T-cell (primary cell): ENCODE measurements at places on chromosomes 12 and 14. TPM values are rescaled to one million over a fixed set of nuclear protein-coding genes. Genes with fewer than 3 reads are reported as not detected.

NOVA1 gene
- not detected for total RNA-seq

GRCh38 chr12:74394647-74395046, 143.0 kb upstream of the ATXN7L3B start:
- no peak for DNase-seq

GRCh38 chr12:5745251-5745888, 199.7 kb downstream of the ANO2 start:
- DNase-seq, result peak; percentile 21

DNA sequence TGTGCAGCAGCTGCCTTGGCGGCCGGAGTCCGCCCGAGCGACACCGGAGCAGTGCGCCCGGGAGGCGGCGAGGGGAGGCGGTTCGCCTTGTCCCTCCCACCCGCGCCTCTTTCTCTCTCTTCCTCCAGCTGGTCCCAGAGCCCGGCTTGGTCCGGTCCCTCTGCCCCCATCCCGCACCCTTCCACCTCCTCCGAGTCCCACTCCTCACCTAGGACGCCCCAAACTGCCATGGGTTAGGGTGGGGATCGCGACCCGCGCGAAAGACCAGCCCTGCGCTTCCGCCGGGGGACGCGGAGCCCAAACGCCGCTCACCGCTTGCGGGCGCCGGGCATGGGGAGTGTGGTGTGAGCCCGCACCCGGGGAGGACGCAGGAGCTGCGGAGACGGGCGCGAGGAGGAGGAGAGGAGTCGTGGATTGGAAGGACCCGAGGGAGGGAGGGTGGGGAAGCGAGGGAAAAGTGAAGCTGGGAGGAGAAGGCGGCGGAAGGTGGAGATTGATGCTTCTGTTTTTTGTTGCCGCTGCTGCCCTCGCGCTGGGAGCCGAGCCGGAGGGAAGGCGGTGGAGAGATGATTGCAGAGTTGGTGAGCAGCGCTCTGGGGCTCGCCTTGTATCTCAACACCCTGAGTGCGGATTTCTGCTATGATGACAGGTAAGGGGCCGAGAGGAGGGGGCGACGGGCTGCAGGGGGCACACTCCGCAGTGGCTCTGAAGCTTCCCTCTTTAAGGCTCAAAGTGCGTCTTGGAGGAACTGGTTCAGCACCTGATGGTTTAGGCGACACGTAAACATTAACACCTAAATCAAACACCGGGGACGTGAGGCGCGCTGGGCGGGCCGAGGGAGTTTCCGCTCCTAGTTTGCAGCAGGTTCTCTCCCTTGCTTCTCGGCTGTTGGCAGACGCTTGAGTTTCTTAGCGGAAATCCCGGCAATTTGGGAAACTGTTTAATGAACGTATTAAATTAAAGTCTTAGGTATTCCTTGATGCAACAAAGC, 610 bp downstream of the TMTC2 start:
- DNase-seq, result peak; percentile 51

LRRC10 gene
- total RNA-seq, result not detected

DNA sequence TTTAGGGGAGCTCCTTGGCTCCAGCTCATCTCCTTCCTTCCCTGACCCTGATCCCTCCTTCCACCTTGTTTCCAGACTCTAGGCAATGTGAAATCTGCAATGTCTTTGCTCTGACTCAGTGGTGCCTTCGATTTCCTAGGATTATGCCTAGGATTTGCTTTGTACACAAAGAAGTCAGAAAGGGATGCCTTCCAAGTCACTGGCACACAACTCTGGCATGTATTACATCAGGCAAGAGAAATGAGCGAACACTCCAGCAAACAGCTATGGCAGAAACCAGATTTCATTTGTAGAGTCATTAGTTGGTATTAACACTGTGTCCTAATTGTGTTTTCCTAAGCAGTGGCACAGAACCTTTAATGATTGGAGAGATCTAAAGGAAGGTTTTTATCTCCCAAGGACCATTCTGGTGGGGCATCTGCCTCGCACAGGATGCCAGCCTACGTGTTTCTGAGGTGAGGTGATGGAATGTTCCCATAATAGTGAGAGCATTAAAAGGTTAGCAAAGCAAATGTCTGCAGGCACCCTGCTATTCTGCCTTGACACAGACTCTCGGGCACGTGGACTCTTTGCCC, 84.9 kb downstream of the WSCD2 start:
- DNase-seq, result no peak

NGB gene
- not detected for total RNA-seq

LUM gene
- total RNA-seq, result not detected

- DNase-seq, result no peak
These were observed 341.8 kb downstream of the GLT1D1 start for GRCh38 chr12:129195081-129195480.

GZMB gene
- total RNA-seq, result 18.3 TPM

CPM gene
- 2.4 TPM for total RNA-seq

GRCh38 chr14:100914597-100915021, 11.1 kb upstream of the RTL1 start:
- no peak for DNase-seq

TMEM179 gene
- not detected for total RNA-seq

DNA sequence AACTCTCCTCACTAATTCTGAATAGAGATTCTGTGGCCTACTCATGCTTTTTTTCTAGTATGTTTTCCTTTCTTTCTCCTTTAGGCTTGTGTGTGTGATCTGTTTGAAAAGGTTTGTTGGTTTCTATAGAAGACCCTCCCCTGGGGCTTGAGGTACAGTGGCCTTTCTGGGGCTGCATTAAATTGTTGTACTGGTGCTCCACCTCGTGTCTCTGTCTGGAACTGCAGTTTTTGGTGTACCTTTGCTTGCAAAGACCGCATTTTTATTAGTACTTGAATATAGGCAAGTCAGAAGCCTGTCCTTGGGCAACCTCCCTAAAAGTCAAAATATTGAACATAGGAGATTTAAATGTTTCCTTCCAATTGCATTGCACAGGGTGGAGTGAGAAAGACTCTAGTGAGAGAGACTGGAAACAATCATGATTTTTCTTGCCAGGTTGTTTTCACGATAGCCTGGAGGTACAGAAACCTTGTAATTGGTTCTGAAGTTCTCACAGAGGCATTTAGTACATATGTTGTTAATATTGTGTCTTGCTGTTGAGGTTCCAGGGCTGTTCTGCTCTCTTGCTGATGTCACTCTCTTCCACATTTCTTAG, 39.0 kb downstream of the SLCO1B1 start:
- no peak for DNase-seq

- DNase-seq, result no peak
These were observed 32.3 kb downstream of the TSPAN8 start for GRCh38 chr12:71125515-71125914.

GRCh38 chr14:68965261-68965761, 13.8 kb downstream of the ACTN1 start:
- no peak for DNase-seq

NCAPD2 gene
- total RNA-seq, result 43.3 TPM

- no peak for DNase-seq
These were observed 89.6 kb downstream of the SCARB1 start for GRCh38 chr12:124774054-124774461.

GRCh38 chr14:86153480-86153879, 623.5 kb downstream of the FLRT2 start:
- no peak for DNase-seq

- DNase-seq, result peak; percentile 9
These were observed 82.0 kb downstream of the CATSPERB start for GRCh38 chr14:91649930-91650329.

DNA sequence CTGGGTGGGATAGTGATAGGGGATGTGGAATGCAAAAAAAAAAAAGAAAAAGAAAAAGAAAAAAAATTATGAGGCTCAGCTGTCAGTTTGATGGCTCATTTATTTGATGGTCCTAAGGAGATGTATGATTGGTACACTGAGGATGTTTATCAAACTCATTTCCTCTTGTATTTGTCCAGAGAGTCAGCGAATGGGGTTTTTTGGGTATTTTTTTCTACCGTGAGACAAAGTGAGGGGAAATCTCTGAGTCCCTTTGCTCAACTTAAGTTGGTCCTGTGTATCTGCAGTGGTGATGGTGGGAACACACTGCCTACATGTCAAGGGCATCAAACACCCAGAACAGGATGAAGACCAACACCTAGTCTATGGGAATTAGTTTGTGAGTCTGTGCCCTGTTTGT, 176.9 kb upstream of the HIF1A start:
- no peak for DNase-seq

GRCh38 chr12:53694756-53695151, 18.9 kb upstream of the ATP5MC2 start:
- DNase-seq, result no peak

DNA sequence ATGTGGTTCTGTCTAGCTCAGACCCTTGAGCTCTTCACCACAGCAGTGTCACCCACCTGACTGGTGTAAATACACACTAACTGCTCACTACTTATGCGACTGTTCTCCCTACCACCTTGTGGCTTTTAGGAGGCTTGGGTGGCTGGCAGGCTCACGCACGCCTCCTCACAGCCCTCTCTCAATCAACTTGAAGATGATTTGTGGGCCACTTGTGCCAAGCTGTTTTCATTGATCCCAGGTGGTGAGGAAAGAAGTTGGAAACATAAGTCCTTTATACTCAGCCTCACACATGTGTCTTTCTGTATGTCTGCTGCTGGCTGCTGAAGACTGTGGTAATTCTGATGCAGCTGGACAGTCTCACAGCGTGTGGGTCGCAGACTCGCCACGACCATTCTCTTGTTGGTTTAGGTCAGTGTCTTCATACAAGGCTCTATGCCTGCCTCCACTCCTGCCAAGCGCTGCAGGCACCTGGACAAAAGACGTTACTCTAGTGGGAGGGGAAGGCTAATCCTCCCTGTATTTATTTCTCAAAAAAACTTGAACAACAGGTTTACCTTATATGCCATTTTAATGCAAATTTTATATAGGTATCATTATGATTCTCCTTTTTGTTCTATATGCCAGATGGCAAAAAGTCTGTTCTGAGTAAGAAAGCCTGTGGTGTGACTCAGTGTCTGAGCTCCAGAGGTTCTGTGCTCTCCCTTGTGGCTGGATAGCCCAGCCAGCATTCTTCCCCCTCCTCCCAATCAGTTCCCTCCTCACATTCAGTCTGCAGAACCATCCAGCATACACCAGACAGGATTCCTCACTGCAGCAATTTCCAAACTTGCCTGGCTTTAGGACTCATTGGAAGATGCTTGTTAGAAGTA, 115.6 kb downstream of the DIP2B start:
- DNase-seq, result no peak
